ENCODE measurements at places on chromosomes 1 and 21.

DNA sequence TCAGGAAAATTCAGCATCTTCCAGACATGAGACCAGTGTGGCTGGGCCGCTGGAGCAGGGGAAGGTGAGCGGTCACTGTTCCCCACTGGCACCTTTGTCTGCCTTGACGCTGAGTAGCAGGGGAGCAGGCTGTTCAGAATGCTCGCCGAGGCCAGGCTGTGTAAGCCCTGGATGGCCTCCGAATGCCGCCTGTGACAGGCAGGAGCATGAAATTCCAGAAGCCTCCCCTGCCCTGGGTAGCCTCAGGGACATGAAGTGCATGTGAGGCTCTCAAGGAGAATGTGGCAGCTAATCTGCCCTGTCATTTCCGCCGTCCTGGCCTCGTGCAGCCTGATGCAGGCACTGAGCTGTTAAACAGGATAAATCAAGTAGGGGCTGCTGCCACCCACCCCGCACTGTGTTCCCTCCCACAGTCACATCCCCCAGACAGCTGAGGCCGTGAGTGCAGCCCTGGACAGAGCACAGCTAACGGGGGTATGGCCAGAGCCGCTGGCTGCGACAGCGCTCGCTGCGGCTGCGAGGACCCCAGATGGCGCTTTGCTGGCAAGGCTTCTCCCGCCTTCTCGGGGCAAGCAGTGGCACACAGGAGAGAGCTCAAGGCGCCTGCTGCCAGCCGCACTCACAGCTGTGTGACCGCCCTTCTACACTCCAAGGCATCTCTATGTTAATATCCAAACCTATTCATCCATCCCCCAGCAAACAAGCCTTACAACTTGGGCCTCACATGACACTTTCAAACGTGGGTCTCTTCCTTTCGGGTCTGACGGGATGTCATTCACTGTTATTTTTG, 105.0 kb upstream of the COL6A1 start:
- no peak for DNase-seq

- no peak for DNase-seq
Observed at GRCh38 chr21:15219894-15220293, 155.1 kb upstream of the NRIP1 start.

GRCh38 chr1:106620521-106620954, 435.9 kb upstream of the PRMT6 start:
- DNase-seq: no peak

DNA sequence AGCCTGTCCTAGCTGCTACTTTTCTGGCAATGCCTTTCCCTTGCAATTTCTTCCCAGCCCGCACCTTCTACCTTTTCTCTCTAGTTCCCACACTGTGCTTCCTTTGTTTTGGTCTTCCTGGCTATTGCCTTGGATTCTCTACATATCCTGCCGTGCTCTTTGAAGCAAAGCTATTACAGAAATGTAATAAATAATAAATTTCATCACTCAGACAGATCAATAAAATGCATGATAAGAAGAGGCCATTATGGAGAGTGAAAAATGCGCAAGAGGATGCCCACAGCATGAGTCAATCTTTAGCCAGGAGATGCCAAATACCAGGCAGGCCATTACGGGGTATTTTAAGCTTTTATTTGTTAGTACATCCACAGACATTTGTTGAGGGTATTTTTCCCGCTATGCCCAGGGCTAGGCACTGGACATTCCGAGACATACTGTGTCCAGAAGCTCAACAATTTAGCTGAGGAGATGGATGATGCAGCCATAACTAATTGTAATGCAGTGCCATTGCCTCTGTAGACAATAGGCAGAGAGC, 163.6 kb downstream of the ST6GALNAC3 start:
- no peak for DNase-seq

DNA sequence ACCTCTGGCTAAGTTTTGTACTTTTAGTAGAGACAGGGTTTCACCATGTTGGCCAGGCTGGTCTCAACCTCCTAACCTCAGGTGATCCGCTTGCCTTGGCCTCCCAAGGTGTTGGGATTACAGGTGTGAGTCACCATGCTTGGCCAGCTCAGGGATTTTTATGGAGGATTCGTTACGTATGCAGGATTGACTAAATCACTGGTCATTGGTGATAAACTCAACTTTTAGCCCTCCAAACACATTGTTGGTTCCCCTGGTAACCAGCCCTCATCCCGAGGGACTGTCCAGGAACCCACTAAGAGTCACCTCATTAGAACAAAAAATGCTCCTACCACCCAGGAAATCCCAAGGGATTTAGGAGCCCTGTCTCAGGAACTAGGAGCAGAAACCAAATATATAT, 40.4 kb downstream of the ST3GAL3 start:
- no peak for DNase-seq

GRCh38 chr1:223628233-223629125, 37.0 kb downstream of the CAPN8 start:
- DNase-seq: peak; percentile 75
